ENCODE measurements at places on chromosomes 2 and 18.

DNA sequence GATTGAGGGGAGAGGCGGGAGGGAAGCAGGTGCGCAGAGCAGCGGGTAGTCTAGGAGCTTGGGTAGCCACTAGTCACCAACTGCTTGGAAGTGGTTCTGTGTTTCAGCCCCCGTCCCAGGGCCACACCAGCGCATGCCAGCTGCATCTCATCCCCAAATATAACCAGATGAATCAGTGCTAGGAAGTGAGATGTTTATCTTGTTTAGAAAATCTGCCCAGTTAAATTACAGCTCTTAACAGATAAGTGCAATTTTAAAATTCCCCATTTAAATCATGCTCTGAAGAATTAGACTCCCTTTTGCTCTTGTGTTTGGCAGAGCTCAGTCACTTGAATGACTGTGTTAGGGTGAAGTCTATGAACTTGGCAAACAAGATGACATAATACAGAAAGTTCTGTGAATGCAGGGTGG is 193.8 kb downstream of the SEPTIN10 start:
- DNase-seq, result no peak

GRCh38 chr18:55319459-55320193 is 268.4 kb downstream of the TCF4 start:
- no peak for DNase-seq

DNA sequence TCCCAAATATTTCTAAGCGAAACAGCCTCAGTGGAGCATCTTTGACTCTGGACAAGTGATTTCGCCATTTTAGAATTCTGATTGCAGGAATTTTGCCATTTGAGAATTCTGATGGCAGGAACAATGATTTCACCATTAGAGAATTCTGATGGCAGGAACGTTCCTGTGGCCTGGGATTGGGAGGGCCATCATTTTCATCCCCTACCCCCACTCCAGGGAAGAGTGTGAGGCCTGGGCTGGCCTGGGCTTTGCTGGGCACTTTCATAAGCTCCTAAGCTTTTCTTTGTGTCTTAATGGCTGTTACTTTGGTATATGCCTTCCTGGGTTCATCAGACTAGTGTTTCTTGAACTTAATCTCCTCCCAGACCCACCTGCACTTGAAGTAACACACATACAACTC is 129.3 kb upstream of the EPAS1 start:
- no peak for DNase-seq

- DNase-seq, result no peak
Observed at GRCh38 chr2:62727259-62727867, 21.9 kb downstream of the EHBP1 start.

DNA sequence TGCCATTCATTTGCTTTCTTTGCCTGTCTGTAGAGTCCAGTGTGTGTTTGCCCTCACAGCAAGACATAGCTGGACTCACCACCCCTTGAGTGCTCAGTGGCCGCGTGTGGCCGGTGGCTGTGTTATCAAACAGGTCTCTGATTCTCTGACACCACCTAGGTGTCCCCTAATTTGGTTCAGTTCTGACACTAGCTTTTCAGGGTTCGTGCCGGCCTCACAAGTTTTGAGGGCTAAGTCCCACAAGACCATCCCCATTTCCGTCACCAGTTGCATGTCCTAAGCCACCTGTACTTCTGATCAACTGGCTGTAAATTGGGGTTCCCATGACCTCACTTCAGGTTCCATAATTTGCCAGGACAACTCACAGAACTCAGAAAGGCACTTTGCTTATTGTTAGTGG is 23.5 kb downstream of the NCK2 start:
- no peak for DNase-seq

DNA sequence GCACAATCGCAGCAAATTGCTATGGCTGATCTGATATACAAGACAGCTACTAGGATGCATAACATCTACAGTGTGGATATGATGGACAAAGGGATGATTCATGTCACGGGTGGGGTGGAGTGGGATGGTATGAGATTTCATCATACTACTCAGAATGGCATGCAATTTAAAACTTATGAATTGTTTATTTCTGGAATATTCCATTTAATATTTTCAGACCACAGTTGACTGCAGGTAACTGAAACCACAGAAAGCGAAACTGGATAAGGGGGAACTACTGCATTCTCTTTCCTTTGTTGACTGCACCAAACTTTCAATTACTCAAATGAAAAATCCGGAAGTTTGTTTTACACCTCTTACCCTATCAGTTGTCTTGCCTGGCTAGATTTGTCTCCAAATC is 94.4 kb upstream of the NEUROD1 start:
- DNase-seq, result no peak

DNA sequence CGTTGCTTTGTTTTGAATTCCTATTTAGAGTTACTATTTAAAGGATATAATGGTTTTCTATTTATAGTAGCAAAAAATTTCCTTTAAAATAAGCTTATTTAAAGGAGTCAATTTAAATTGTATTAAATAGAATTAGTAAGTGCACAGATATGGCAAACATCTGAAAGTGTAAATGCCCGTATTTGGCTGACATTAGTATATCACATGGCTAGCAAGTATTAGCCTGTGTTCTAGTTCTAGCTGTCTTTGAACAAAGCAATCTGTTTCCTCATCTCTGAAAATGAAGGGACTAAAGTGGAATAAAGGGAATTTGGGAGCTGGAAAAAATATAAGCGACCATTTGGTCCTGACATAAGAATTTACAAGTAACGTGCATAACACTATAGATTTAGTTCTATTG is 32.2 kb downstream of the PELI1 start:
- DNase-seq, result no peak

DNA sequence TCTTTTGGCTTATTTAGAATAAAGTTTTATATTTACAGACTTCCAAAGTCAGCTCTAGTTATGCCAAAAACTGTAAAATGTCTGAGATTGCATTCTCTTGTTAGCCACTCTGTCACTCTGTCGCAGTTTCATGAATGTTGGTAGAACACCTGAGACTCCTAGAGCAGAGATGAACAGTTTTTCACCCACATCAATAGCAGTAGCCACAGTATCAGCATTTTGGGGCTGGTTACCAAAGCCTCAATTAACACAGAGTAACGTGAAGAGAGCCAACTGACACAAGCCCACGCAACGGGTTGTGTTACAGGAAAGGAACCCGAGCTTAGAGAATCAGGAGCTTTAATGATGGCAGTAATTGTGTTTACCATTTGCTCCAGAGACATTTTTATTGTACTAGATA is 443.0 kb upstream of the SLC39A10 start:
- no peak for DNase-seq

DNA sequence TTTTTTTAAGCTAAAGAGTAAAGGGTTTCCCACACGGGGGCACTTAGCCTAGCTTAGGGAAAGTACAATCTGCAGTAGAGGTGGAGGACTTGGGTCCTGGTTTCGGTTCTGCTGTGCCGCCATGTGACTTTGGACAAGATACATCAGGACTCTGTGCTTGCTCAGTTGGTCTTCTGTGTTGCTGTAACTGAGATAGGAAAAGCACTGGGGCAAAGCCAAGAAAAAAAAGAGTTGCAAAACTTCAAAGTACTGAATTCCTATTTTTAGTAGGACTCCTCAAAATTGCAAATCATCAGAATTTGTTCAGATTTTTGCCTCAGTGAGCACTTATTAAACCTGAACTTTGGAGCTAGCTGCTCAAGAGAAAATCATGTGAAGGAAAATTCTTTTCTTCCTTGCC is 96.3 kb upstream of the STON1 start:
- no peak for DNase-seq

GRCh38 chr2:54773838-54774237 is 50.4 kb downstream of the EML6 start:
- no peak for DNase-seq

- DNase-seq, result no peak
Observed at GRCh38 chr18:48073211-48073930, 142.9 kb upstream of the SMAD2 start.

DNA sequence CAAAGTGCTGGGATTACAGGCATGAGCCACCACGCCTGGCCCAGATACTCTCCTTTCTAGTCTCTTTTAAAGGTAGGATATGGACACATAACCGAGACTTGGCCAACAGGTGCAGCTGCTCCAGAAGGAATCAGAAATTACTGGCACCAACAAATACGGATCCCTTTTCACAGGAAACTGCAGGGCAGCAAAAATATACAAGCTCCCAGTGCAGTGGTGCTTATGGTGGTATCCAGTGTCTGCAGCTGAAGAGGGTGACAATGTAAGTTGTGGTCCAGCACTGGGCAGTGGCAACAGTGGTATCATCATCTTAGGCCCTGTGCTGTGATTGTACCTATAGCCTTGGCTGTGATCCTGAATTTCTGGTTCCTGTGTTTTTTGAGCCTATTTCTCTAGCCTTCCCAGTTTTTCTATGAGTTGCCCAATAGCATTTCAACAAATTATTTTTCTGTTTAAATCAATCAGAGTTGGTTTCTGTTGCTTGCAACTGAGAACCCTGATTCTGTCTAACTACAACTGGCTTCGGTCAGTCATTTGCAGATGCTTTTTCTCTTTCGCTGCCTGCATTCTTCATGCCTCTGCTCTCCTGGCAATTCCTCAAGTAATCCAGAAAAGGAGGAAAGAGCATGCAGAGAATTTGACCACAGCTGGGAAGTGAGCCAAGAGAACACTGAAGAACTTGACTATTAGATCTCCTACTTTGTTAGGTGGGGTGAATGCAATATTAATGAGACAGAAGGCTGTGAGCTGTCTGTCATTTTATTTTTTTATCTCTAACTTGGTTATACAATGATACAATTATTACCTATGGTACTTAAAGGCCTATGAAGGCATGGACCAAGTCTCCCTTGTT is 30.8 kb upstream of the EML4 start:
- DNase-seq, result no peak

DNA sequence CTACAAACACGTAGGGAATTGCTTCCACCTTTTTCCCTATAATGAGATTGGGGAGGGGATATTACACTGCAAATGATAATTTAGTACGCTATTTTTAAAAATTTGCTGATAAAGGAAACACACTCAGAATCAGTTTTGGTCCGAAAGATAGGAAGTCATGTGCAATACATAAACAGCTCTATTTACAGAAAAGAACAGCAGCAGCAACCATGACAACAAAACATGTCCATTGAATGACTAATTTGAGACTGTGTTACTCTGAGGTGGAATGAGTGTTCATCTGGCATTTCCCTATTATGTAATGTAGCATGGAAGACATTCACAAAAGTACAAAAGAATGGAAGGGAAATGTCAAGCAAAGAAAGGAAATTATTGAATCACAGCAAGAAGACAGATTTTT is 337.2 kb downstream of the NBAS start:
- DNase-seq, result no peak

GRCh38 chr2:112840068-112840445 is 3.5 kb upstream of the IL1B start:
- DNase-seq, result no peak

GRCh38 chr2:112877423-112877822 is 33.5 kb upstream of the IL37 start:
- DNase-seq, result no peak

DNA sequence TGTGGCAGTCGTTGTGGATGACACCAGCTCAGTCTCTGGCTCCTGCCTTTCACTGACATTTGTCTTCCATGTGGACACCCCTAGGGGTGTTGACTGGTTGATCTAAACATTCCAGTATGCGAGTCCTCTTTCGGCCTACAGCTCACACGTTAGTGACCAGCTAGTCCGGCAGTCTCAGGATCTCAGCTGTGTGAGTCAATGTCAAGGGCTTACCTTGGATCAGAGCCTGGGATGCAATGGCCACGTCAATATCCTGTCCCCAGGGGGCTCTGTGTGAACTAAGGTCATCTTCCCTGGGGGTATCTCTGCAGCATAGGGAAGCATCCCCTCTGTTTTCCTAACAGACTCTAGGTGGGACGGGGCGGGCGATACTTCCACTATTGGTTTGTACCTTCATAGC is 35.1 kb upstream of the YWHAQ start:
- DNase-seq, result no peak

DNA sequence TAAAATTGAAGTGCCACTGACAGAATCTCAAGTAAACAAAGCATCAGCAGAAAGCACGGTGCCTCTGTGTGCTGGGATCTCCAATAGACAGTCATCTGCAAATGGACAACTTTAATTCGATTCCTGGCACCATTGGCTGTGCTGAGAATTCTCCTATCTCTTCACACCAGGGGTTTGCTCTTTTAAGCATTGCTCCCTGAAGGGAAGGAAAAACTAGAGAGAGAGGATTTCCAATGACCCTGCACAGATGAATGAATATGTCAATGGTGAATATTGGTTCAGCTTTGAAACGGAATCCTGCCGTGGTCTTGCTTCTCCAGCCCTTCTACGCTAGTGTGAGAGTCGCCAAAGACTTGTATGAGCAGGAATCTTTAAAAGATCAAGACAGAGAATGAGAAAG is 97.9 kb downstream of the FIGN start:
- no peak for DNase-seq

- DNase-seq, result no peak
Observed at GRCh38 chr2:206079699-206080465, 6.1 kb downstream of the INO80D start.

DNA sequence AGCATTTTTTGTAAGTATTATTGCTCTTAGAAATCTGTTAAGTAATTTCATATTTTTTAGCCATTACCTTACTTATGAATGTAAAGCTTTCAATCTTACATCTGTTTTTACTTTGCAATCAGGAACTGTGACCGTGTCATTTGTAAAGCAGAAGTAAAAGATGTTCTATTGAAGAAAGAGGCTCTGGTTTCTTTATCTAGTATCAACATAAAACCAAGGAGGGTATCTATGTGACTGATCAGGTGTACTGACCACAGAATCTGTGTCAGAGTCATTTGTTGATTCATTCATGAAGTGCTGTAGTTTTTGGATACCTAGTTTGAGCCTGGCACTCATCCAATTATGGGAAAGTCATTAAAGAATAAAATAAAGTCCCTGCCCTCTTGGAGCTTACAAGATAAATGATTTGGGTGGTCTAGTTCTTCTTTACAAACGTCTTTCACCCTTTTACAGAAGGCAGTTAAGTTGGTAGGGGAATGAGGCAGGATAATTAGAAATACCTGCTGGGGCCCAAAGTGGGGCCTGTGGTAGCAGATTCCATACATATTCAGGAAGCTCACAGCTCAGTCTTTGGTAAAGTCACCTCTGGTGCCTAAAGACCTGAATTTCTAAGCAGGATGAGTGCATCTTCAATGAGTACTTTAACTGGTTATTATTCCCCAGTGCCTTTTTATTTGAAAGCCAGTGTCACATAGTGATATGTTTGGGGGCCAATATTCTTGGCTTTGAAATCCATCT is 260.6 kb upstream of the NT5C1B start:
- DNase-seq, result no peak

- DNase-seq, result no peak
Observed at GRCh38 chr2:28348921-28349320, 43.7 kb upstream of the FOSL2 start.

- DNase-seq, result no peak
Observed at GRCh38 chr2:41990245-41990644, 57.6 kb upstream of the PKDCC start.

GRCh38 chr2:55703350-55703749 is 9.7 kb upstream of the PNPT1 start:
- no peak for DNase-seq

DNA sequence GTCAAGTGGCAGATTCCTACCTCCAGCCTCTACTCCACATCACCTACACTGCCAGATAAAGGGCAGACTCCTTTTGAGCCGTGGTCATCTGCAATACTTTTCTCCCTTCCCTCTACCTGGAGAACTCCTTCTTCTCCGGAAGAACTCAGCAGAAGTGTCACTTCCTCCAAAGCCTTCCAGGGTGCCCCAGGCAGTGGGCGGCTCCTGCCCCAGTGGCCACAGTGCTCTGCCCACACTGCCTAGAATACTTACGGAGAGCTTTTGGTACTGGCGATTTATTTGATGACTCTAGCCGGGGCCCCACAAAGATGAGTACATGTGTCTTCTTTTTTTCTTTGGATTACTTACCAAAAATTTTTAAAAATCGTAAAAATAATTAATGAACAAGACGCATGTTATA is 39.7 kb downstream of the FOSL2 start:
- DNase-seq, result no peak

Measured in activated effector memory CD4-positive, alpha-beta T cell treated with Interleukin-2 at 50 U/mL for 16 hours (primary cell).